ENCODE measurements at places on chromosomes 16 and 17. TPM values are rescaled to one million over a fixed set of nuclear protein-coding genes. Genes with fewer than 3 reads are reported as not detected.

C17orf113 gene
- total RNA-seq = 0.21 TPM

ABCA8 gene
- not detected for total RNA-seq

FBXO39 gene
- 0.11 TPM for total RNA-seq

TMEM235 gene
- not detected for total RNA-seq

HAP1 gene
- 0.23 TPM for total RNA-seq

All from activated T-helper 2 cell treated with anti-CD3 and anti-CD28 coated beads, Interferon-gamma antibody, Interleukin-2, Interleukin-4, amounts not matched to agents 10 μg/mL and 5 μg/mL and 100 μg/mL, durations not matched to agents 14 hours and 24 hours and 36 hours (primary cell).